Smooth muscle cell of trachea (primary cell): ENCODE measurements at places on chromosomes 11 and 22. TPM values are rescaled to one million over a fixed set of nuclear protein-coding genes. Genes with fewer than 3 reads are reported as not detected.

The CCDC81 gene
- total RNA-seq: 1.0 TPM in 1 of 2 replicates, not detected in the other

The CCDC87 gene
- total RNA-seq: 0.29 and 1.2 TPM in 2 replicates

The CDC42EP2 gene
- 33.2 and 47.8 TPM in 2 replicates for total RNA-seq

The GAS2 gene
- total RNA-seq: 0.17 and 1.3 TPM in 2 replicates

The SHANK3 gene
- total RNA-seq: 0.29 and 1.5 TPM in 2 replicates

The RAC2 gene
- 2.8 and 4.0 TPM in 2 replicates for total RNA-seq

The OR4D5 gene
- not detected in 2 replicates for total RNA-seq

The TH gene
- under 0.01 TPM in 1 of 2 replicates, not detected in the other for total RNA-seq

The OTOG gene
- not detected in 2 replicates for total RNA-seq

The OR8D1 gene
- not detected in 2 replicates for total RNA-seq

The TRIM29 gene
- 0.17 TPM in 1 of 2 replicates, not detected in the other for total RNA-seq

The CRYBB1 gene
- not detected in 2 replicates for total RNA-seq

The DEUP1 gene
- not detected in 2 replicates for total RNA-seq

The TOP3B gene
- total RNA-seq: 27.6 and 31.1 TPM in 2 replicates

The ATG2A gene
- total RNA-seq: 19.6 and 20.5 TPM in 2 replicates

The SLC35F2 gene
- total RNA-seq: 8.1 and 11.2 TPM in 2 replicates

The OR10D3 gene
- total RNA-seq: not detected in 2 replicates

The OR8A1 gene
- total RNA-seq: not detected in 2 replicates

The CHADL gene
- total RNA-seq: 0.73 and 5.0 TPM in 2 replicates

The SPATA19 gene
- not detected in 2 replicates for total RNA-seq

The EHF gene
- total RNA-seq: 0.15 and 0.33 TPM in 2 replicates

The IGF2 gene
- under 0.01 and 2.6 TPM in 2 replicates for total RNA-seq

The ANGPTL5 gene
- total RNA-seq: 0.66 and 1.3 TPM in 2 replicates

The EMID1 gene
- total RNA-seq: 0.50 TPM in 1 of 2 replicates, not detected in the other

The RAB38 gene
- total RNA-seq: 2.6 and 2.9 TPM in 2 replicates

The SCGB1A1 gene
- total RNA-seq: not detected in 2 replicates

The A4GALT gene
- total RNA-seq: 35.8 and 43.2 TPM in 2 replicates

The ART5 gene
- not detected in 2 replicates for total RNA-seq

The KDM2A gene
- 52.6 and 52.8 TPM in 2 replicates for total RNA-seq

The RFPL2 gene
- total RNA-seq: not detected in 2 replicates

The TRPM5 gene
- not detected in 2 replicates for total RNA-seq
